ENCODE measurements at places on chromosomes 4 and X.

- no peak for DNase-seq
These were observed 1068.8 kb downstream of the ARAP2 start for GRCh38 chr4:35175487-35175886.

GRCh38 chr4:146073517-146073916, 102.0 kb upstream of the LSM6 start:
- DNase-seq, result peak; percentile 13

- peak; percentile 5 for DNase-seq
These were observed 35.2 kb upstream of the CBLL2 start for GRCh38 chrX:22237479-22237878.

DNA sequence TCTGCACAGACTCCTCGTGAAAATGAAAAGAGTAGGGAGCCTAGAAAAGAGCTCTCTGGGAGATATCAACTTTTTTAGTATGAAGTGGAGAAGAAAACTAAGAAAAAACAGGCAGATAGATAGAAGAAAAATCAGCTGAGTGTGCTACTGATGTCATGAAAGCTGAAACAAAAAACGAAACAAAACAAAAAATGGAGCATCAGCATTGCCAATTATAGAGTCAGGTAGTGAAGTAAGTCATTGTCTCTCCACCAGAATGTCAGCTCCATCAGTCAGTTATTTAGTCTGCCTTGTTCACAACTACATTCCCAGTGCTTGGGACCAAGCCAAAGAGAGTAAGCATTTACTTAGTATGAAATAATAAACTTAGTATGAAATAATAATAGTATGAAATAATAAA, 595.1 kb downstream of the STPG2 start:
- no peak for DNase-seq

Data from GM03348 (cell line).